Memory B cell (primary cell): ENCODE measurements at places on chromosomes 3 and 15.

DNA sequence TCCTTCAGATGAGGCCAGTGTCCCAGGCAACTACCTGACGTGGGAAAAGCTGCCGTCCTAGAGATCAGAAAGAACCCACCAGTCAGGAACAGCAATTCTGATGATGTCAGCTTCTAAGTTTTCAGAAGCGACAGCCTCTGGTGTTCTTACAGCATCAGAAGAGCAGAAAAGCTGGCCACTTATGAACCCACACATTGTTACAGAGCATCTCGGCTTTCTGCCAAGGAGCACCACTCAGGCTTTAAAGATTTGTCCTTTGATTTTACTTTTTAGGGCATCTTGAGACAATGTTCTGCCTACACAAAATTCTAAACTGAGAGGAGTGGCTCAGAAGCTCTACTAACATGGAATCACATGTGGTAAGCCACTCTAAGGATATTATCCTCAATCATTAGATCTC, 49.7 kb upstream of the BOC start:
- no peak for DNase-seq

GRCh38 chr3:172984914-172985313, 156.1 kb downstream of the SPATA16 start:
- DNase-seq: no peak

- DNase-seq: no peak
Measured at GRCh38 chr15:52622791-52623190, 54.0 kb upstream of the ARPP19 start.

- peak; percentile 14 for DNase-seq
Measured at GRCh38 chr3:119600732-119601131, 3.0 kb downstream of the PLA1A start.

DNA sequence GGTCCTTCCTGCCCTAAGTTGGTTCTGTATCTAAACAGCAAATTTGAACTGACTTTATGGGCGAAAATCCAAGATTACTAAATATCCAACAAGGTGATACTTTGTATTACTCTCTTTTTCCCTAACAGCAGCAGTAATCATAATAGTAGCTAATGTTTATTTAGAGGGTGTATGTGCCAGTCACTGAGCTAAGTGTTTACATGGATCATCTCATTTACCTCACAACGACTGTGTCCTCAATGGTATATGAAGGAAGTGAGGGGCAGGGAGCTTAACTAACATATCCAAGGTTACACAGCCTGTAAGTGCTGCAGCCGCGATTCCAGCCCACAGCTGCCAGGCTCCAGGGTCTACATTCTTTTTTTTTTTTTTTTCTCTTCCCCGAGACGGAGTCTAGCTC, 10.3 kb upstream of the LRRC34 start:
- no peak for DNase-seq

- no peak for DNase-seq
Measured at GRCh38 chr3:185225523-185225922, 28.3 kb downstream of the EHHADH start.

DNA sequence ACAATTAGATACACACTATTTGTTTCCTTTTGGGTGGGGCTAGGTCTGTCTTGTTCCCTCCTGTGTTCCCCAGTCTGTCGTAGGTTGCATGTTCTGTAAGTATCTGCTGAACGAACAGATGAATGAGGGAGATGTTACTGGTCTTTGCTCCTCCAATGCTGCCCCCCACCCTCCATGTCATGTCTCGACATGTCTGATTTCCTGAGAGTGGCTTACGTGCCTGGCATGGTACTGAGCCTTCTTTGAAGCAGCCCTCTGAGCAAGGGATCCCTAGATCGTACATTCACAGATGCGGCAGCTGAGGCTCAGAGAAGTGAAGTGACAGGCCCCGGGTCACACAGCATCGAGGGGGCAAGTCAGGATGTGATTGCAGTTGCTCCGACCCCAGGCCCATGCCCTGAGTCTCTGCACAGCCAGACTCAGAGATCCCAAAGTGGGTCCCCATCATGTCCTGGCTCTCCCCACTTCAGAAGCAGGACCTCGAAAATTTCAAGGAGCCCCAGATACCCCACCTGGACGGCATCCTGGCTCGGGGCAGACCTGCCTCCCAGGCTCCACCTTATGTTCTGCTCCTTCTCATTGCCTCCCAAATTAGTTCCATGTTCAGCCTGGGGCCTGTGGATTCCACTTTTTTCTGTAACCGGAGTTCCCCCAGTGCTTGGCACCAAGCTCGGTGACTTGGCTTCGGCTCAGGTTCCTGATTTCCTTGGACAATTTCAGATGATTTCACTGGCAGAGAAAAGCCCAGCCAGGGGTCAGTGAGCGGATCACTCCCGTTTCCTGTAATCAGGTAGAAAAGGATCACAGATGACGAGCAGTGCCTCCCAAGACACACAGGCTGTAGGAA, 24.7 kb downstream of the GOLGA6L2 start:
- no peak for DNase-seq

- DNase-seq: peak; percentile 40
Measured at GRCh38 chr3:152524198-152525140, 255.7 kb downstream of the MBNL1 start.

DNA sequence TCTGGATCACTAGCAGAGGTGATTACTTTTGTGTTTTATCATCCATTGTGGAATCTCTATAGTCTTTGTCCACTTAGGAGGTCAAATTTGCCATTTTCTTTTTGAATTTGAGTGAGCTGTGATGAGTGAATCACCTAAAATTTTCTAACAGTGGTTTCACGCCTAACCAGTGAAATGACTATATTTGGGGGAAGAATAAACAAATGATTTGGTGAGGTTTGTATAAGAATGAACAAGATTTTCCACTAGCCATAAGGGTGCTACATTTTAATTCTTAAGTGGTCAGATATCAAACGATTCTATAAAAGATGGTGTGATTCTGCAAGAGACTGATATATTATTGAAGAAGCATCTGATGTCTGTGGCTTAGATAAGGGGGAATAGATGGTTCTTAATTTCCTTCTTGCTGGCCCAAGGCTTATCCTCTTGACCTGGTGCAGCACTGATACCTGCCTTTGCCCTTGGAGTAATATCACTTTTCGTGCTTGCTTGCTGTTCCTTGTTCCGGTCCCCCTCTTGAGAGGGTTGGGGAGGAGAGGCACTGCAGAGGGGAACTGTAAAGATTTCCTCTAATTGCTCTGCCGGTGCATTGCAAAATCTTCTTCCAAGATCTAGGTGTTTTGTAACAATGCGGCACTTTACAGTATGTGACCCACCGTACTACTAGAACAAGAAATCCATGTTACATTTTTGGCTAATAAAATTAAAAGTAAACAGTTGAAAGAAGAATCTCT, 14.5 kb downstream of the C3orf20 start:
- DNase-seq: no peak

- DNase-seq: peak; percentile 87
Measured at GRCh38 chr15:76311100-76311953, at the start of gene ETFA. Gene ETFA, minus strand, starts transcription at chr15:76311469. Its CDS starts 81 bp downstream, at chr15:76311388.

GRCh38 chr15:52805351-52806283, 15.5 kb upstream of the ONECUT1 start:
- peak; percentile 36 for DNase-seq

DNA sequence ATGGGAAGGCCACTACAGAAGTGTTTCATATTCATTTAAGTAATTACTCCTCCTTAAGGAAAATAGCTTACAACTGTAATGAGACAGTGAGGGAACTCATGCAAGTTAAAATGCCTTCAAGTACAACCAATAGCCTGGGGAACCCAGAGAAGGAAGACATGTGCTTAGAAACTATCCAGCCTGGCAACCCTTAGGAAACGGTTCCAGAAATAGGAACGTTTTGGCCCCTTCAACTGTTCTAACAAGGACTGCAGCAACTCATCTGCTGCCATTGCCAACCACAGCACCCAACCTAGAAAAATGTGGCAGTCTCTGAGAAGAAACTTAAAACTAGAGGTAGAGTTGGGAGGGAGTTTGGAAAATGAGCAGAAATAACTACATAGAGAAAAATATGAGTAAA, 147.5 kb upstream of the STRIT1 start:
- no peak for DNase-seq

- DNase-seq: no peak
Measured at GRCh38 chr3:99355465-99355864, 282.9 kb upstream of the COL8A1 start.

GRCh38 chr3:81816473-81817250, 55.2 kb upstream of the GBE1 start:
- DNase-seq: no peak

DNA sequence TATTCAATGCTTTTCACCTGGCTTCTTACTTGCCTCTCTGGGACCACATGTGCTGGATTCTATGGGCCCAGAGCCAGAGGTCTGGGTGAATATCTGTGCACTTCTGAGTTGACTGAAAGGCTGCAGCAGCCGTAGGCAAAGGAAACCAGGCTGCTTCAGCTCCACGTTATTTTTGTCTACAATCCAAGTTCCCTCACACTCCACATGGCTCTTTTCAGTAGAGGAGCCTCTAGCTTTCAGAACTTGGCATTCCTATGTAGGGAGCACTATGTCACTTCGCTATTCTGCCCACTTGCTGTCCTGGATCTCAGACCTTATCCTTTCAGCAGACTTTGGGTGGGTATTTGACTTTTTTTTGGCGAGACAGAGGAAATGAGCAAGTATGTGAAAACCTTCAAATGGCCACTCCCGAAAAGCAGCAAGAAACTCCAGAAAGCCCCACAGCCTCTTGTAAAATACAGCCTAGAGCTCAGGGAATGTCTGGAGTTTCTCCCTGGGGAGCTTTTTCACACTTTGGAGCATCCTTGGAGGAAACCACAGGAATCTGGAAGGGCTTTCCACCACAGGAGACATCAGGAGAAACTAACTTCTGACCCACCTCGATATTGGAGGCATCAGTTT, 80.9 kb downstream of the DUT start:
- no peak for DNase-seq

- no peak for DNase-seq
Measured at GRCh38 chr15:39909007-39909406, 11.1 kb downstream of the GPR176 start.

DNA sequence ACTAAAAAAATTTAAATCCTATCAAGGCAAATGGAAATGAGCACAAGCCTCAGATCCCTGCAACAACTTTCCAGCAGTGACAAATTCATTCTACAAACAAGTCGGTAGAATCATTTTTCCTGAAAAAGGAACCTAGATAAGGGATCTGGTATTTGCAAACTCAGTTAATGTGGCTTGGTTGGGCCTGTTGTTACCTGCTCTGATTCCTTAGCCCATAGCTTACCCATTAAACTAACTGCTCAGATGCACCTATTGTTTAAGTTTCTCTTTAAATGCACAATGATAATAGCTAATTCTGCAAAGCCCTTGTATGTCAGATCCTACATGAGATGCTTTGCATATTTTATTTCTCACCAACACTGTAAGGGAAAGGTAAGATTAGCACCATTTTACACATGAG, 377.4 kb upstream of the RGMA start:
- DNase-seq: no peak

DNA sequence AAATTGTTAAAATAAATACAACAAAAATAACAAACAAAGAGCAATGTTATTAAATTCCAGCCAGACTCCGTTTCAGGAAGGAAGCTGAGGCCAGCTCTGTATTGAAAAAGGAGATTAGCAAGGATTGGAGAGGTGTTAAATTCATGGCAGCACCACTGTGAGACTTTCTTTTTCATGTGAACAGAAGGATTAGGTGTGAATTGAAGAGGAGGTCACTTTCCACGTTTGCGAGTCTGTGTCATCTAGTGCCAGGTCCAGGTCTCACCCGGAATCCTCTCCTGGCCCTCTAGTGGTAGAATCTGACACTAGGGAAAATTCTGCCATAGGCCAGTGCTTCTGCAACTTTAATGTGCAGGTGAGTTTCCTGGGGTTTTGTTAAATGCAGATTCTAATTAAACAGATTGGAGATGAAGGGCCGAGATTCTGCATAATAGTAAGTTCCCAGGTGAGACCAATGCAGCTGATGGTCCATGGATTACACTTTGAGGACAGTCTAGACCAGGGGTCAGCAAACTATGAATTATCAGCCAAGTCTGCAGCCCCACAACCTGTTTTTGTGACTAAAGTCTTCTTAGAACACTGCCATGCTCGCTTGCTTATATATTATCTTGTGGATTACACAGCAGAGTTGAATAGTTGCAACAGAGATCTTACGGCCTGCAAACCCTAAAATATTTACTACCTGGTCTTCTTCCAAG, 9.2 kb upstream of the SLC6A1 start:
- peak; percentile 14 for DNase-seq

GRCh38 chr3:141126661-141127343, 75.7 kb downstream of the SPSB4 start:
- no peak for DNase-seq
